ENCODE measurements at places on chromosomes 4 and X. TPM values are rescaled to one million over a fixed set of nuclear protein-coding genes. Genes with fewer than 3 reads are reported as not detected.

DNA sequence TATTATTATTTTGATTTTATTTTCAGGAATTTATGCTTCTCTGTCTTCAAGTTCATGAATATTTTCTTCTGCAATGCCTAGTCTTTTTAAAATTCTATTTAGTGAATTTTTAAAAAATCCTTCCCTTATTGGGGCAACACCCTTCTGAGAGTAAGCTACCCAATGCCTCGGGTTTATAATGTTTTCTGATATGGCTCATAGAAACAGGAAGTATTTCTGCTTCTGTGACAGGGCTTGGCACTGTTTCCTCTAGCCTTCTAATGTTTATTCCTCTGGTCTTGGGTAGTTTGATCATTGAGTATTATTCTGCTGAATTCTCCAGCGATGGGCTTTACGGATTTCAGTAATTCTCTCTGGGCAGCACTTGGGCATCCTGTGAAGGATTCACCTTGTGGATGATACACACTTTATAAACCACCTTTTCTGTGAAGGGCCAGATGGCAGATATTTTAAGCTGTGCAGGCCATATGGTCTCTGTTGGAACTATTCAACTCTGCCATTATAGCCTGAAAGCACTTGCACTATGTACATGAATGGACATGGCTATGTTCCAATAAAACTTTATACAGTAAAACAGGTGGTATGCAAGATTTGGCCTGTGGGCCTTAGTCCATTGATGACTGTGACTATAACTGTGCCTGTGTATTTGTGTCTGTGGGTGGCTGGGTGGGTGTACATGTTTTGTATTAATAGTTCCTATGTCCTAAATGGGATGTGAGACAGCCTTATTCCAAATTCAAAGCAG is 95.9 kb upstream of the FAT1 start:
- no peak for DNase-seq

DNA sequence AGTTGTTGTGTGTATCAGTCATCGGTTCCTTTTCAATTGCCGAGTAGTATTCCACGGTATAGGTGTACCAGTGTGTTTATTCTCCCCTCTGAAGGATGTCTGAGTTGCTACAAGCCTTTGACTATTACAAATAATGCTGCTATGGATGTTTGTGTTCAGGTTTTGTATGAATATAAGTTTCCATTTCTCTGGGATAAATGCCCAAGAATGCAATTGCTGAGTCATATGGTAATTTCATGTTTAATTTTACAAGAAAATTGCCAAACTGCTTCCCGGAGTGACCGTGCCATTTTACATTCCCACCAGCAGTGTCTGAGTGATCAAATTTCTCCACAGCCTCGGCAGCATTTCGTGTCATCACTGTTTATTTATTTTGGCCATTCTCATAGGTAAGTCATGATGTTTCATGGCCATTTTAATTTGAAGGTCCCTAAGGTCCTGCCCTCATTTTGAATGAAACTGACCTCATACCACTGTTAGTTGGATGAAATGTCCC is 73.9 kb downstream of the IRF2 start:
- peak; percentile 31 for DNase-seq

- DNase-seq, result no peak
Observed at GRCh38 chr4:87046121-87046551, 111.3 kb downstream of the AFF1 start.

CDK16 gene
- total RNA-seq, result 116 TPM

SMR3B gene
- total RNA-seq, result not detected

All from tongue (tissue), 3 donors.